Cardiac fibroblast (primary cell): ENCODE measurements at places on chromosomes 4 and X.

DNA sequence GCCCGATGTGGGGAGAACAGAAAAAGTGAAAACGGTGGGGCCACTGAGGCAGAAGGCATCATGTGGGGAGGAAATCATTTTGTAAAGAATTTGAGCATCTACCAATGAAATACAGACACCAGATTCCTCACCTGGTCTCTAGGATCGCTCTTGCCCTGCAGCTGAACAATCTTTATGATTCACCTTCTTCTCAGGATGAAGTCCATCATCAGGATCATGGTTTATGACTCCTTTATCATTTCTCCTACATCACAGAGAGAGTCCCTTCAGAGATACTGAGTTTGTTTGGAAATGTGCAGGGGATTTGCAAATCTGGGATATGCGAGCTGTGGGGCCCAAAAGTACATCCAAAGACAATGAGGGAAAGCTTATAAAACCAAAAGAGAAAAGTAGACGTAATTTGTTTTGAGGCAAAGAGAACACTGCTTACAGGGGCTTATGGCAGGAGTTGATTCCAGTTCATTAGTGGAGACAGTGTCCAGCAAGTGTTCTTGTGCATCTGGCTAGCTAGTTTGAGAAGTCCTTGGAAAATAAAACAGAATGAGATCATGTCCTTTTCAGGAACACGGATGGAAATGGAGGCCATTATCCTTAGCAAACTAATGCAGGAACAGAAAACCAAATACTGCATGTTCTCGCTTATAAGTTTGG, 15.3 kb upstream of the ANXA5 start:
- DNase-seq = peak; percentile 6

DNA sequence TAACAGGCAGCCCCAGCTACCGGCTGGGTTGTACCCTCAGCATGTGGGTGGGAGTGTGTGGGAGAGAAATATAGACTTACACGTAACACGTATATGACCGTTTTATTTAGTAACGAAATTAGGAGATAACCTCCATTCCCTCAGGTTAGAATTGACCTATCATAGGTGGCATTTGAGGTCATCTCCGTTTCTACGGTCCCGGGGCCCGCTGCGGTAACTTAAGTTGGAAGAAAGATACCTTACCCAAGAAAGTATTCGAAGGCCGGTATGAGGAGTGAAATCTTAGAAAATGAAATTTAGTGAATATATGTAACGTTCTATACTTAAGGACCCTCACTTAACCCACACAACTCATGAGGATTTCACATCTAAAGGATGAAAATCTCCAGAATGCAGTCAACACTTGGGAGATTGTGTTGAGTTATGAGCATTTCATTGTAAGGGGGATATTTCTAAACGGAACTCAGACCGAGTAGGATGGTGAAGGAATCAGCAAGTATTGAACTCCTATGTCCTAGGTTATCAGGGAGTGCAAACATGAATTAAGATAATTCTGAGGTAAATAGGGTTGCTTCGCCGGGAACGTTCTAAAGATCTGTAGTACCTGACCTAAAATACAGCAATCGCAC, 891 bp downstream of the CISD2 start:
- no peak for DNase-seq

DNA sequence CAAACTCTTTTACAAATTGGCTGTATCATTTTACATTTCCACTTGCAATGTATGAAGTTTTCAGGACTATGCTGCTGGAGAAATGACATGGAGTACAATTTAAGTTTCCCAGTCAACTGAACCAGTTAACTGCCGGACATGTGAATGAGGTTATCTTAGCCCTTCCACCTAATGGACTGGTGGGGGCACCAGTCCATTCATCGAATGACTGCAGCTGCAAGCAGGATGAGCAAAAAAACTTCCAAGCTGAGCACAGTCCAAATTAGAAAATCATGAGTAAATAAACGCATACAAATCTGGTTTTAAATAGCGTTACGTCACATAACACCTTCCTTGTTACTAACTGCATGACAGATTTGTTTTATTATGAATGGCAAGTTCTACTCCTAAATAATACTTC, 1131.5 kb downstream of the PCDH18 start:
- DNase-seq = no peak

DNA sequence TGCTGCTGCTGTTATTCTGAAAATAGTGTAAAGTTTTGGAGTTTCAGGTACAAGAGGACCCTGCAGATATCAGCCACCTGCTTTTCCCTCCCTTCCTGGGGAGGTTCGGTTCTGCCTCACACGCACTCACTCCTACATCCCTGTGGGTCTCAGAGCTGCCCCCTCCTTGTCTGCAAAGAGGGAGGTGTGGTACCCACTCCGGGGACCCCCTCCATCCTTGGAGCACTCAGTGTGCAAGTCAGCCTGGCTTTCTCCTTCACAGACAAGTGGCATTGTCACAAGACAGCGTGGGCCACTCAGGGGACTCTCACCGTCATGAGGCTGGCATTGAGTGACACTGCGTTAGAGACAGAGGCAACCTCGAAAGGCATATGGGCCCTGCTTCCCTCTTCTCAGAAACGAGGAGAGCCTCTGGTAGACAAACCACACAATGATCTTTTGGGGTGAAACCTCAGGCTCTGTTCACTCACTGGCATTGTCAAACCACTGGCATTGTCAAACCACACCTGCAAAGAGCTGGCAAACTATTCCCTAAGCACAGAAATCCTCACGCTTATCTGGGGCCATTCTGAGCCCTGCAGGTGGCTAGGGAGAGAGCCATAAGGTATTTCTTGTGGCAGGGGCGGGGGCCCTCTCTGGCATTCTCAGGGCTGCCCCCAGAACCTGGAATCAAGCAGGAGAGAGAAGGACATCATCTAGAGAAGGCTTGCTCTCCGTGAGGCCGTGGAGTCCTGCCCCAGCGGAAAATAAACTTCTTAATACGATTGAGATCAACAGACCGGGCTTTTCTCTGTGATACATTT, 285.0 kb downstream of the SHOX start:
- no peak for DNase-seq

- no peak for DNase-seq
These were observed 580.6 kb downstream of the TRIML1 start for GRCh38 chr4:188719794-188720193.

GRCh38 chr4:163744861-163745260, 250.4 kb downstream of the TMA16 start:
- DNase-seq = no peak
